Trophoblast cell (in vitro differentiated cells and primary cell): ENCODE measurements at places on chromosomes 6 and 20.

- no peak for DNase-seq
These were observed 497.1 kb upstream of the ARID1B start for GRCh38 chr6:156280065-156280464.

DNA sequence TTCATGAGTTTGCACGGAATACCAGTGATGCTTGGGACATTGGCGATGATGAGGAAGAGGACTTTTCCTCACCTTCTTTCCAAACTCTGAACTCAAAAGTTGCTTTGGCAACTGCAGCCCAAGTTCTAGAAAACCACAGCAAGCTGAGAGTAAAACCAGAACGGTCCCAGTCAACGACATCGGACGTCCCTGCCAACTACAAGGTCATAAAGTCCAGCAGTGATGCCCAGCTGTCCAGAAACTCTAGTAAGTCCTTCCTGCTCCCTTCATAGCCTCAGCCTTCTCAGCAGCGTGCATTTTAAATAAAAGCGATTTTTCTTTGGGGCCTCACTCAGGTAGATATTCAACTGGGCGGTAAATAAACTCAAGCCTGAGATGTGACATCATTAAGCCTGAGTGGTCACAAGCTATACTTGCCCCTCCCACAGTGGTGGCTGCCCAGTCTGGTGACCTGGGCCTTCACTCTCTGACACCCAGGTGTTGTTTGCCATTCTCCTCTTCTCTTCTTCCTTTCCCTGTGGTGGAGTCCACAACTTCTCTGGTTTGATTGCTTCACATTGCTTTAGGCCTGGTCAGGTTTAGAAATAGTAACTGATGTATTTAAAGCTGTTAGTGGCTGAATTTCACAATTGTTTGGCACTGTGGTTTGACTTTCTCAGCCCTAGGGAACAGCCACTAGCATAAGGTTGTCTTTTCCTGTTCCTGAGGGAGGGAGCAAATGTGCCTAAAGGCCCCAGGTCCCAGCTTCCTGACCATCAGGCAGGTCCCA, 21.6 kb upstream of the TMEM217 start:
- DNase-seq, result no peak

- peak; percentile 82 for DNase-seq
These were observed 97.4 kb downstream of the OR2B2 start for GRCh38 chr6:27814665-27815424.

DNA sequence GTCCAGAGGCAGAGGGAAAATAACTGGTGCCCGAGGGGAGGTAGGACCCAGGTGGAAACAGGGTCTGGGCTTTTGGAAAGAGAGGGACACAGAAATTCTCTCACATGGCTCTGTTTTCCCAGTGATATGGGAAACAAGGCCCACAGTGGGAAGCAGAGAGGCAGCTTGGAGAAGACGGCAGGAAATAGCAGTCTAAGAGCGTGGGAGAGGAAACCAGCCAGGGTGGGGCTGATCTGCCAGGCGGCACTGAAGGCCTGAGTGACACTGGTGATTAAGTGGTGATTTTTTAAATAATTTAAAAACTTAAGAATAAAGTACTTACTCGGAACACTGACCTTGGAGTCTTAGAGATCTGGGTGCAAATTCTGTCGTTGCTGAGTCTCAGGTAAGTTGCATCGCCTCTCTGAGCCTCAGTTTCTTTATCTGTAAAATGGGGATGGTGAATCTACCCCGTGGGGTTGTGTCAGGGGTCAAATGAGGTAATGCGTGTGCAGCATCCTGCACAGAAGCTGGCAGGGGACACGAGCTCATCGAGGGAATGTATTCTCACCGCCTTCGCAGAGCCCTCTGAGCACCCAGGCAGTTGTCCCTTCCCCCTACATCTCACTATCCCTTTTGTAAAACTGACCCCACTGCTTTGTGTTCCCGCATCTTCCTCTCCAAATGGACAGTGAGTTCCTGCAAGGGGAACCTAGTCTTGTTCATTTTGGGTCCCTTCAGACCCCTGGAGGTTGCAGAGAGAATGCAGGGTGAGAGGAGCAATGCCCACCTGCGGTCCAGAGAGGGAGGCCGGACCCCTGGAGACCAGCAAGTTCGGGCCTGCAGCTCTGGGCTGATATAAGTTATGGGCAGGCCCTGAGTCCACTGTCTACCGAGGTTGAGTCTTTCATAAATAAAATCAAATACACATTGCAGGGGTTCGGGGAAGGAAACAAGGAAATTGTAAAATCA, 228.6 kb upstream of the PMEPA1 start:
- DNase-seq, result no peak

DNA sequence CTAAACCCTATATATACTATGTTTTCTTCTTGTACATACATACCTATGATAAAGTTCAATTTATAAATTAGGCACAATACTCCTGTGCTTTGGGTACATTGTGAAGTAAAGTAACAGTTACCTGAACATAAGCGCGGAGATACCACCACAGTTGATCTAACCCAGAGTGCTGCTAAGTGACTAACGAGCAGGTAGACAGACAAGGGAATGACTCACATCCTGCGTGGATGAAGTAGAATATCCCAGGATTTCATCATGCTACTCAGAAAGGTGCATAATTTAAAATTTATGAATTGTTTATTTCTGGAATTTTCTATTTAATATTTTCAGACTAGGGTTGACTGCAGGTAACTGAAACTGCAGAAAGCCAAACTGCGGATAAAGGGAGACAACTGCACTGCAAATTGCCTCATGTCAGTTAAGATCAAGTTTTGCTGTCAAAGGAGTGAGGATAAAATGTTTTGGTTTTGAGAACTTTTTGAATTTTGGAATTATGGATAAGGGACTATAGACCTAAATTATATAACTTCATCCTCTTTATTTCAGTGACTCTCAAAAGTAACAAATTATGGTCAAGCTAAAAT, 14.4 kb downstream of the MKKS start:
- peak; percentile 23 for DNase-seq

DNA sequence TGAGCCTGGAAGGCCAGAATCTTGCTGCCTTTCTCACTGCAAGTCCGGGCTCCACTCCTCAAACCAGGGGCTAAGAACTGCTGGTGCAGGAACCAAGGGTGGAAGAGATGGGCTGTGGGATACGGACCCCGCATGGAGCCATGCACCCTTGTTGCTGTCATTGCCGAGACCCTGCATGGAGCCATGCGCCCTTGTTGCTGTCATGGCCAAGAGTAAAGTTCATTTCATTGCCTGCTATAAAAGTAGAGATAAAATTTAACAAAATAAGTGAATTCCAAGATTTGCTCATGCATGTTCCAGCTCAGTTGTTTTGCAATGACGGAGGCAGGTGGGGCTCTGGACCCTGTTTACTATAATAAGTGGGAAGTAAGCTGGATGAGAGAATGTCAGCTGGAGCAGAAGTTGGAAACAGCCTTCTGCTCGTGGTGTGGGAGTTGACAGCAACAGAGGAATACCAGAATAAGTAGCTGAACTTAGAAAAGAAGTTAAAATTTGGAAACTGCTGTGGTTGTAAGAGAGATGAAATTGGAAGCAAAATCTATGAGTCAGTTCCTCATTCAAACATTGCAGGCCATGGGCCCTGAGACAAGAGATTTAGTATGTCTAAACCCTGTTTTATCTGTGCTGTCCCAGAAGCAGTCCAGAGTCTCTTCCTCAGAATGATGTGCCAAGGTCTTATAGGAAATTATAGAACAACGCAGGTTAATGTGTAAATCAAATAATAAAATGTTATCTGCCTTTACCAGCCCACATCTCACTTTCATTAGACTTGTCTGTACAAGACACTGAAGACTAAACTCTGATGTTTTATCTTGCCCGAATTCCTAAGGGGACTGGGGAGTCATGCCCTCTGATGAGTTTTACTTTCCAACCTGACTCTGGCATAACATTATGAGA, 15.8 kb upstream of the THBS2 start:
- no peak for DNase-seq
